Esophagus squamous epithelium (tissue), 5 donors: ENCODE measurements at places on chromosomes 7 and 10.

DNA sequence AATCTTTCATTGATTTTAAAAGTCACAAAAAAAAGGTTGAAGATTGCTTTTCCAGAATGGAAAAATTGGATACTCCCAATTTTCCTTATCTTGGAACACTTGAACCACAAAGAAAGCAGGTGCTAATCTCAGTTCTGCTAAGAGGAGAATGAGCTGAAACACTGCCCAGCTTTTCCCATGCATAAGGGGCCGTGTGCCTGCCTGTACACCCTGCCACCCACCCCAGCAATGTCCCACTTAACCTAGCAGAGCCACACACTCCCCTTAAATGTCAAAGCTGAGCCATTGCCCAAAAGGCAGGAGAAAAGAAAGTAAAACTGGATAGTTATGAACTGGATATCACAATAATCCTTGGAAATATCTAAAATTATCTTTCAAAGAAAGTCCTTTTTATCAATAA, 13.4 kb downstream of the PDE1C start:
- DNase-seq: no peak

- no peak for DNase-seq
These were observed 223.7 kb upstream of the PCDH15 start for GRCh38 chr10:55024713-55025112.

- no peak for DNase-seq
These were observed 489.4 kb downstream of the SEMA3D start for GRCh38 chr7:84697506-84697905.

GRCh38 chr7:18087026-18087686, 59.5 kb upstream of the PRPS1L1 start:
- DNase-seq: no peak

GRCh38 chr10:85603151-85603940, 763.2 kb downstream of the GRID1 start:
- DNase-seq: no peak

DNA sequence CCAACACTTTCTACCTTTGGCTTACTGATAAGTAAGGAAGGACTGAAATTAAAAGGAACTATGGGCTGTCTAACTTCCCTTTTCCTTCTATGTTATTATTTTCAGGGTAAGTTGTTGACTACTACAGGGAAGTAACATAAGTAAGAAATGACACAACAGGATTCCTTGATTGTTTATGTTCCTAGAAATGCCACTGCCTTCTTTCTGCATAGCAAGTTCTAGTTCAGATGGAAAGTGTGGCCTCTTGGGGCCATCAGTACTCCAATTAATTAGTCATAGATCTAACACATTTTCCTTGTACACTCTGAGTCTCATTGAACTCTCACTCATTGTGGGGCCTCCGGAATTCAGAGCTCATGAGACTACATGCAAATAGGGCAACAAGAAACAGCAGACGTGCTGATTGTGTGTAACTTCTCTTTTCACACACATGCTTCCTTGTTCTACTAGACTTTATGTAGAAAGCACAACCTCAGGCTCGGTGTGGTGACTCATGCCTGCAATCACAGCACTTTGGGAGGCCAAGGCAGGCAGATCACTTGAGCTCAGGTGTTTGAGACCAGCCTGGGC, 35.3 kb upstream of the HIBADH start:
- DNase-seq: peak; percentile 13

- no peak for DNase-seq
These were observed 176.4 kb upstream of the PTER start for GRCh38 chr10:16260388-16260787.

- DNase-seq: no peak
These were observed 1128.5 kb downstream of the TYW1 start for GRCh38 chr7:68125168-68125567.

GRCh38 chr10:66786709-66787108, 139.1 kb upstream of the LRRTM3 start:
- no peak for DNase-seq
